Caco-2 (cell line): ENCODE measurements at places on chromosomes 16 and 17.

DNA sequence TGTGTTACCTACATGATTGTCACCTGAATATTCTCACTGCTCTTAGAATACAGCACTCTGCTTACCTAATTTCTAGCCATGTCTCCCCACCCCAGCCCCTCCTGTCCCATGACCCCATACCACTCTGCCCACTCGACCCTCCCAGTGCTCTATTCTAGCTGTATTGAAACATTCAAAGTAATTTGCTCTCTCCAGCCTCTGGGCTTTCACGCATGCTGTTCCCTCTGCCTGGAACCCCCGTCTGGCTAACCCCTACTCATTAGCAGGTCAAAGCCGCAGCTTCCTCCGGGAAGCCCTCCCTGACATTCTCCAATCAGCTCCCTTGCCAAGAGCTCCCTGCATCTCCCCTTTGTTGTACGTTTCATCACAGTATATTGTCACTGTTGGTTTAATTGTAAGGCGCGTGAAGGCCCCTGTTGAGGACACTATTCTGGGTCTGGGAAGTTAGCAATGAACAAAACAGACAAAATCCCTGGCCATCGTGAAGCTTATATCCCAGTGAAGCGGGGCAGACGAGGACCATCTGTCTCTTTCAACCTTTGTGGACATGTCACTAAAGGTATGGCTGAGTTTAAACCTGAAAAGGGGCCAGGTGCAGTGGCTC lies 72.3 kb upstream of the LHX1 start:
- DNase-seq: no peak

DNA sequence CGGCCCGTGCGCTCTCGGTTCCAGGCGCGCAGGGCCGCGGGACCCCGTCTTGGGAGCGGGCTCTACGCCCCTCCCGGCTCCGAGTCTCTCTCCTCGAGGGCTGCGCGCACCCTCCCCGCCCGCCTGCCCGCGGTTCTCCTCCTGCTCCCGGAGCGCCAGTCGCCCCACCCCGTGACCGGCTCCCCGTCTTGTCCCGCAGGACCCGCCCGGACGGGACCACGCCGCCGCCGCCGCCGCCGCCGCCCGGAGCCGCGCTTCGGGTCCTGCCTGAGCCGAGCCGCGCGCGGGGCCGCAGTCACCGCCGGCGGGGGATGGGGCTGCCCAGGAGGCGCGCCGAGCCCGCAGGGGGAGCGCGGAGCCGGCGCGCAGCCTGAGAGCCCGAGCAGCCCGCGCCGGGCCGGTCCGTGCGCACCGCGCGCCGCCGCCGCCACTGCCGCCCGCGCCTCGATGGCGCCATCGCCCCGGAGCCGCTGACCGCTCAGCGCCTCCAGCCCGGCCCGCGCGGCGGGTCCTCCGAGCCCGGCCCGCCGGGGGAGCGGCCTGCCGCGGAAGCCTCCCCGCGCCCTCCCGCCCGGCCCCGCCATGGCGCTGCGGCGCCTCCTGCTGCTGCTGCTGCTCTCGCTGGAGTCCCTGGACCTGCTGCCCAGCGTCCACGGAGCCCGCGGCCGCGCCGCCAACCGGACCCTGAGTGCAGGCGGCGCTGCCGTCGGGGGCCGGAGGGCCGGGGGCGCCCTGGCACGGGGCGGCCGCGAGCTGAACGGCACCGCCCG lies at the start of gene SHISA6:
Gene SHISA6 (plus strand): TSS at position 373 of the 770 bp plus-strand sequence.
- no peak for DNase-seq

DNA sequence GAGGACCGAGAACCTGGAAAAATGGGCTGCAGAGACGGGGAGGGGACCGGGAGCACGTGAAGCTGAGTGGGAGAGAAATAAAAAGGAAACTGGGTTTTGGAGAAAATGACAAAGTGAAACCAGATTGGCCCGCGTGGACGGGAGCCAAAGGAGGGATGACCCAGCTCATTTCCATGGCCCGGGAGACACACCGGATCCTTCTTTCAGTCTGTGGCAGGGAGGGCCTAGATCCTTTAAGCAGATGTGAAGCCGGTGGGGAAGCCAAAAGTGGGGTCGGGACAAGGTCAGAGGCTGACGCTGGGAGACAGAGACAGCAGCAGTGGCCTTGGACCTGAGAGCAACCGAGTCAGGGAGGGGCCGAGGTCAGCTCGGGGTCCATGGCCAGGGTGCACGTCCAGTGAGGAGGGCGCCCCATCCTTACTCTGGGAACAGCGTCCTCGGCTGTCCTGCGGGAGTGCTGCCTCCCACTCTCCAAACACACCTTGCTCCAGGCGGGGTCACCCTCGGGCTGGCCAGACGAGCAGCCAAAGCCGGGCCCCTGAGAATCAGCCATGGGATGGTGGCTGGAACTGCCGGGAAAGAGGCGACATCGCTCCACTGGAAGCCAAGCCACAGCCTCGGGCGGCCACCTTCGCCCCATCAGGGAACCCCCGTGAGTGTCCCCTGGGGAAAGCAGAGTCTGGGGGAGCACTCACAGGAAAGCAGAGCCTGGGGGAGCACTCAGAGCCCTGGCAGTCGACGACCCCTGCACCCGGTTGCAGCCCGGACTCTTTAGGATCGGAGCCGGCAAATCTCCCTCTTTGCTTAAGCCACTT lies 17.3 kb downstream of the CA5A start:
- no peak for DNase-seq

DNA sequence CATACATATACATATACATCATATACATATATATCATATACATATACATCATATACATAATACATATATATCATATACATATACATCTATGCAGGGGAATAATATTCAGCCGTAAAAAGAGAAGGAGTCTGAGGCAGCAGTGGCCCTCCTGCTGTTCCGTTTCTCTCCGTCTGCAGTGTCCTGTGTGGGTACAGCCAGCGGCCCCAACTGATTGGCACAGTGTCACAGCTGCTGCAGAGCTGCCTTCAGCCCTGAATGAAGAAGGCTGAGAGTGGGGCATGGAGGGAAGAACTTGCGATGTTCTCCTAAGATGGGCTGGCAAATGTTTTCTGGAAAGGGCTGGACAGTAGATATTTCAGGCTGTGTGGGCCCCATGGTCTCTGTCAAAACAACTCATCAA lies 146.9 kb downstream of the SNX29 start:
- DNase-seq: no peak

DNA sequence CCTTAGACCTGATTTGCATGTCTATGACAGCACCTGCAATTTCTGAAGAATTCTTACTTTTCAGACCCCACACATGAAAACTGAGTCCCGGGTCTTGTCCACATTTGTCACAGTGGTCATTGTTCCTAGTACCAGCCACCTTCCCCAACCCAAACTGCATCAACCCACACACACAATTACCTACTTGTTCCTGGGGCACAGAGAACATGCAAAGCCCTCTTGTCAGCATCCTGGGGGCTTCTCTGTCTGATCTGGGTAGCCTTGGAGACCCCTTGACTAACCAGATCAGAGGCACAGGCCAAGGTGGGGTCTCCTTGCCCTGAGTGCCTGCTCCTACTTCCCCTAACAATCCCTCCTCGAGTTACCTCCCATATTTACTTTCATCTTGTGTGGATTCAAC lies 36.7 kb upstream of the PIK3R6 start:
- DNase-seq: no peak

DNA sequence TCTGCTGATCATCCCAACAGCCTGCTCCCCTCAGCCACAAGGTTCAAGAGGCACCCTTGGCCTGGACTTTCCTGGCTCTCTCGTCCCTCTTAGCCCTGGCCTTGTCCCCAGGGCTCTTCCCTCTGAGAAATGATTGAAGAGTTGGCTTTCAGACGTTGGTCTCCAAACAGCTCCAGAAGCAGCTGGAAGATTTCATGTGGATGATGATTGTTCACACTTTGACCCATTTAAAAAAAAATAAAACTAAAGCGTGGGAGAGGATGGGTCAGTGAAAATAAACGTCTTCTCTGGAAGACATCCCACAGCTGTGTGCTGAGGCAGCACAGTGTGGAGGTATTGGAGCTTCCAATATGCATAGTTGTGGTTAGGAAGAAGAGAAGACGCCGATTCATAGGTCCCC lies 54.7 kb upstream of the CDH11 start:
- no peak for DNase-seq
